ENCODE measurements at places on chromosomes 11 and 22. TPM values are rescaled to one million over a fixed set of nuclear protein-coding genes. Genes with fewer than 3 reads are reported as not detected.
A peak's percentile ranks its signal among the peaks of the same experiment; 100 is the strongest.

DNA sequence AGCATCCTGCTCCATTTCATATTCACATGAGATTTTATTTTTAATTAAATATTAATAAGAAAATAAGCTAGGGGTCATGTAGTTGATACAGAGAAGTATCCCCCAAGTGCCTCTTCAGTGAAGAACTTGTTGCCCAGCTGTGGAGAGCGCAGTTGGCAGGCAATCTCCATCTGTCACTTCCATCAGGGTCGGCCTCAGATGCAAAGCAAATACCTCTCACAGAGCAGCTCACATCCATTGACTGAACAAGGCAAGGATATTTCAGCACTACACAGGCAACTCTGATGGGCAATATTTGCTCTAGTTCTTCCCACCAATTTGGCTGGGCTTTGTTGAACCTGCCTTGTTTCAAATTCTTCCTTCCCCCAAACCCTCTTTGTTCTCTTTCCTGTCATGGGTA is 129.4 kb downstream of the NOX4 start:
- DNase-seq = no peak
- H3K27ac ChIP-seq = no peak overlapping the region
- H3K4me3 ChIP-seq = no peak overlapping the region
- no peaks in the 10 kb centered on the region for H3K27me3 ChIP-seq
- no peaks in the 10 kb centered on the region for H3K4me1 ChIP-seq

- H3K36me3 ChIP-seq = no peaks in the 10 kb centered on the region
- H3K27me3 ChIP-seq = peaks cover 2% of the 10 kb centered on the region
- no peak for DNase-seq
These were observed 3.0 kb downstream of the RAB39A start for GRCh38 chr11:107931206-107931605.

GRCh38 chr22:39409516-39410029 is 10.0 kb downstream of the TAB1 start:
- no peak overlapping the region for H3K4me3 ChIP-seq
- H3K27ac ChIP-seq = peak overlapping the region; percentile 64
- DNase-seq = no peak
- H3K4me1 ChIP-seq = peaks cover 26% of the 10 kb centered on the region
- no peaks in the 10 kb centered on the region for H3K27me3 ChIP-seq
- no peaks in the 10 kb centered on the region for H3K36me3 ChIP-seq

- no peak overlapping the region for H3K4me3 ChIP-seq
- H3K4me1 ChIP-seq = no peaks in the 10 kb centered on the region
- no peaks in the 10 kb centered on the region for H3K27me3 ChIP-seq
- no peaks in the 10 kb centered on the region for H3K36me3 ChIP-seq
- no peak overlapping the region for H3K27ac ChIP-seq
These were observed 416.7 kb upstream of the CHORDC1 start for GRCh38 chr11:90639461-90639993.

- H3K4me3 ChIP-seq = no peak overlapping the region
- peaks cover 19% of the 10 kb centered on the region for H3K4me1 ChIP-seq
- no peaks in the 10 kb centered on the region for H3K36me3 ChIP-seq
- H3K27me3 ChIP-seq = no peaks in the 10 kb centered on the region
These were observed 65.4 kb upstream of the TSPAN18 start for GRCh38 chr11:44661311-44661717.

DNA sequence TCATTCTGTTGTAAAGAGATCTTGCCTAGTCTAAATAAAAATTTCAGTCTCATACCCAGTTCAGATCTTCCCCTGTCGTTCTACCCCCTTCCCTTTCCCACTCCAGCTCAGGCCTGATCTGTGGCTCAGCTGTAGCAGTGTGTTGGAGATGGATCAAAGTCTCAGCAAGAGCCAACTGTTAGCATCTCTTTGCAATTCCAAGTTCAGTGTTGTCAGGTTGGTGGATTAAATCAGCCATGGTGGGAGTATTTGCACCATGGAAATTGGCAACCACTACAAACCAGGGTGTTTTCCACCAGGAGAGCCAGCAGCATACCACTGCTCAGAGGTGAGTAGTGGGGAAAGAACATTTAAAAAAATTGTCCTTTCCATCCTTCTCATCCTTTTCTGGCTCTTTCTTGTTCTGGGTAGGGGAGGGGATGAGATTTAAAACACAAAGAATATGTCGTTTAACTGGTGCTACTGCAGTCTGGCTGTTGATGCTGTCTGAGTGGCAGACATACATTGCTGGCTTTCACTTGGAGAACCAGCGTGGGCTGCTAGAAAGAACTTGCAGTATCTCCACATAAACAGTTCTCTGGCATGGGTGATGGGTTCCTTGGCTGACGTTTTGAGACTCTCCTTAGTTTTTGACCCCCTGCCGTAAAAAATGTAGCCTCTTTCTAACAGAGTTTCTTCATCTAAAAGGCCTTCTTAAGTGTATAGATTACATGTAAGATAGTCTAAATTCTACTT is 514.1 kb downstream of the RAB38 start:
- peaks cover 3% of the 10 kb centered on the region for H3K4me1 ChIP-seq
- H3K4me3 ChIP-seq = no peak overlapping the region
- H3K27ac ChIP-seq = no peak overlapping the region
- DNase-seq = no peak
- no peaks in the 10 kb centered on the region for H3K27me3 ChIP-seq
- no peaks in the 10 kb centered on the region for H3K36me3 ChIP-seq

GRCh38 chr11:97937501-97937900 is 1083.2 kb upstream of the CNTN5 start:
- H3K27ac ChIP-seq = no peak overlapping the region
- DNase-seq = no peak
- no peaks in the 10 kb centered on the region for H3K36me3 ChIP-seq

- H3K27me3 ChIP-seq = no peaks in the 10 kb centered on the region
- no peak for DNase-seq
- no peak overlapping the region for H3K4me3 ChIP-seq
- no peaks in the 10 kb centered on the region for H3K4me1 ChIP-seq
- H3K36me3 ChIP-seq = no peaks in the 10 kb centered on the region
- no peak overlapping the region for H3K27ac ChIP-seq
These were observed 58.6 kb downstream of the CYB5R2 start for GRCh38 chr11:7614656-7615055.

GRCh38 chr11:46529928-46530574 is 63.8 kb downstream of the AMBRA1 start:
- no peak for DNase-seq
- H3K27me3 ChIP-seq = no peaks in the 10 kb centered on the region
- H3K36me3 ChIP-seq = no peaks in the 10 kb centered on the region
- H3K4me3 ChIP-seq = no peak overlapping the region
- no peak overlapping the region for H3K27ac ChIP-seq

DNA sequence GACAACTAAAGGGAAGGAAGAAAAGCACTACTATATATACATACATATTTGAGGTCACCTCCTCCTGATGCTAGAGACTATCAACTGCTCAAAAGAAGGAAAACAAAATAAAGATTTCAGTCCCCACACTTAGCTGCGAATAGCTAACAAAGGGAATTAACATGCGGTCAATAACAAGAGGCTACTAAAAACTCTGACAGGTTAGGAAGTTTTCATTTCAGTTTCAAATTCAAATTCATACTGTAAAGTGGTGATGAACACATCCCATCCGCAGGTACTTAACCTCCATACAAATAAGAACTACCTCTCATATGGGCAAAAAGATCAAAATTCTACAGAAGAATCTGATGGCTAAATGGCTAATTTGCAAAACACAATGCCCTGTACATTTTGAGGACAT is 2.6 kb downstream of the NAP1L4 start:
- no peak overlapping the region for H3K27ac ChIP-seq
- no peaks in the 10 kb centered on the region for H3K27me3 ChIP-seq
- DNase-seq = no peak
- no peak overlapping the region for H3K4me3 ChIP-seq
- H3K4me1 ChIP-seq = peaks cover 20% of the 10 kb centered on the region
- no peaks in the 10 kb centered on the region for H3K36me3 ChIP-seq

GRCh38 chr11:122664188-122664587 is 8.7 kb downstream of the UBASH3B start:
- no peak overlapping the region for H3K27ac ChIP-seq
- no peak for DNase-seq
- H3K4me1 ChIP-seq = peaks cover 19% of the 10 kb centered on the region

GRCh38 chr22:46303347-46303965 is 6.8 kb downstream of the GTSE1 start:
- H3K27me3 ChIP-seq = no peaks in the 10 kb centered on the region
- H3K27ac ChIP-seq = no peak overlapping the region
- DNase-seq = no peak
- H3K4me1 ChIP-seq = no peaks in the 10 kb centered on the region

- H3K4me3 ChIP-seq = peak overlapping the region; percentile 37
- H3K4me1 ChIP-seq = peaks cover 60% of the 10 kb centered on the region
- H3K36me3 ChIP-seq = peaks cover 14% of the 10 kb centered on the region
These were observed 458 bp downstream of the RTN4R start for GRCh38 chr22:20267441-20268278.

- peaks cover 13% of the 10 kb centered on the region for H3K36me3 ChIP-seq
- no peak for DNase-seq
- H3K4me1 ChIP-seq = peaks cover 87% of the 10 kb centered on the region
- no peaks in the 10 kb centered on the region for H3K27me3 ChIP-seq
These were observed 6.9 kb downstream of the FXYD6 start for GRCh38 chr11:117869604-117870003.

DNA sequence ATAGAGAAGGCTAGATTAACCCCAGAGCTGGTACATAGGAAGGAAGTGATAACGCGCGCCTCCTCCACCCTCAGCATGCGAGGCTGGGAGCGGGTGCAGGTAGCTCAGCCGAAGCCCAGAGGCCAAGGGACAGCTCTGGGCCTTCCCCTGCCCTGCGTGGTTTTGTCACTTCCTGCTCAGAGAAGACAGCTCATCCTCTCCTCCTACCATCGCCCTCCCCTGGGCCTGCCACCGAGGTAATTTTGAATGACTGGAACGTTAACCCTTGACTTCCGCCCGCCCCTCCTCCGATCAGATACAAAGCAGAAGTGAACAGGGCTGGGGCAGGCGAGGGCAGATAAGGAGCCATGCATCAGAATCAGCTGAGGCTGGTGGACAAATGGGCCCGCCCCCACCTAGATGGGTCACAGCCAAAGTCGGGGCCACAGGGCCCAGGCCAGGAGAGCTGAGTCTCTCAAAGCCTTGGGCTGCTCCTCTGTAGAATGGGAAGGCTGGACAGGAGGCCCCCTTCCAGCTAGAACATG is 1.6 kb downstream of the RAC2 start:
- DNase-seq = no peak
- peaks cover 16% of the 10 kb centered on the region for H3K4me1 ChIP-seq
- no peak overlapping the region for H3K27ac ChIP-seq

DNA sequence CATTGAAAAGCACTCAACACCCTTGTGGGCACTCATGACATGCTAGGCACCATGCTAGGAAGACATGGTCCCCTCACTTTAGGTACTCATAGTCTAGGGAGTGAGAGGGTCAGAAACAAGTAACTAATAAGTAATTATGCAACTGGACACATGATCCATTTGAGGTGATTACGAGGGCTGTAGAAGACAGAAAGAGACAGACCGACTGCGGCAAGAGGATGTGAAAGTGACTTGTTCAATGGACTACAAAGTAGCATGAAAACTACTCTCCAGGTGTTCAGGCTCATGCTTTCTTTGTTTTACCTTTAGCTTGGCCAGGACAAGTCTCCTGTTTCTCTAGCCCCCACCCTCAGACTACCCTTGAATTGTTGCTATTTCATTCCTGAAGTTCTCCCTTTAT is 310.8 kb upstream of the SORL1-AS1 start:
- no peaks in the 10 kb centered on the region for H3K27me3 ChIP-seq
- DNase-seq = no peak
- H3K4me3 ChIP-seq = no peak overlapping the region
- H3K4me1 ChIP-seq = peaks cover 25% of the 10 kb centered on the region
- H3K36me3 ChIP-seq = no peaks in the 10 kb centered on the region
- H3K27ac ChIP-seq = no peak overlapping the region

GRCh38 chr11:78796956-78797355 is 222.3 kb upstream of the NARS2 start:
- peaks cover 22% of the 10 kb centered on the region for H3K4me1 ChIP-seq
- H3K4me3 ChIP-seq = no peak overlapping the region
- DNase-seq = no peak
- no peak overlapping the region for H3K27ac ChIP-seq
- H3K36me3 ChIP-seq = peaks cover 12% of the 10 kb centered on the region

GRCh38 chr11:102582140-102582539 is 43.0 kb downstream of the MMP20 start:
- DNase-seq = no peak
- H3K4me1 ChIP-seq = no peaks in the 10 kb centered on the region
- H3K27ac ChIP-seq = no peak overlapping the region

- H3K36me3 ChIP-seq = no peaks in the 10 kb centered on the region
- no peak overlapping the region for H3K27ac ChIP-seq
- H3K27me3 ChIP-seq = peaks cover 40% of the 10 kb centered on the region
These were observed 2.0 kb downstream of the CLCF1 start for GRCh38 chr11:67371189-67371910.

- H3K27ac ChIP-seq = no peak within 1 kb of the TSS
- peaks cover 28% of the 10 kb centered on the region for H3K36me3 ChIP-seq
- no peak within 1 kb of the TSS for H3K4me3 ChIP-seq
- H3K27me3 ChIP-seq = no peaks in the 10 kb centered on the region
These were observed at the start of gene C22orf15 for GRCh38 chr22:23762842-23763578. TSS of gene C22orf15 (plus strand) at chr22:23762990. CDS start at chr22:23763307, 317 bp downstream.

DNA sequence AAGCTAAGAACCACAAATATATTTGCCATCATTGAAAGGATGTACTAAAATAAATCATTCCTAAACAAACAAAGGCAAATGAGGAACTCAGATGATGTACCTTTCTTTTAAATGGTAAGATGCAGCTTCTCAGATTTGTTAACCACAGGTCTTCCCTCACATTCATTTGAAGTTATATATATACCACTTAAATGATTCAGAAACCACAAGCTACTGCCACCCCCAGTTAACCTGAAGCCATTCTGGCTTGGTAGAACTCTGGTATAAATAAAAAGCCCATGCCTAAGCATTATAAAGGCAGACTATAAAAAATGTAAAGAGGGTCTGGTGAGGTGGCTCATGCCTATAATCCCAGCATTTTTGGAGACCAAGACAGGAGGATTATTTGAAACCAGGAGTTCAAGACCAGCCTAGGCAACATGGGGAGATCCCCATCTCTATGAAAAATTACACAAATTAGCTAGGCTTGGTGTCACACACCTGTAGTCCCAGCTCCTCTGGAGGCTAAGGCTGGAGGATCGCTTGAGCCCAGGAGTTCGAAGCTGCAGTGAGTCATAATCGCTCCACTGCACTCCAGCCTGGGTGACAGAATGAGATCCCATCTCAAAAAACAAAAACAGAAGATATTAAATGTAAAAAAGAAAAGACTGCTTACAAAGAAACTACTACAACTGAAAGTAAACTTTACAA is 1185.3 kb downstream of the JRKL start:
- H3K27me3 ChIP-seq = no peaks in the 10 kb centered on the region
- H3K36me3 ChIP-seq = no peaks in the 10 kb centered on the region
- DNase-seq = no peak
- no peak overlapping the region for H3K4me3 ChIP-seq
- no peaks in the 10 kb centered on the region for H3K4me1 ChIP-seq

GRCh38 chr11:86148345-86148747 is 79.5 kb upstream of the PICALM start:
- H3K4me1 ChIP-seq = peaks cover 18% of the 10 kb centered on the region
- no peak for DNase-seq
- no peak overlapping the region for H3K27ac ChIP-seq
- no peak overlapping the region for H3K4me3 ChIP-seq
- H3K36me3 ChIP-seq = no peaks in the 10 kb centered on the region
- H3K27me3 ChIP-seq = no peaks in the 10 kb centered on the region

LGALS1 gene
- 572 TPM for total RNA-seq

OSM gene
- 1.9 TPM for total RNA-seq

LRRC55 gene
- total RNA-seq = 8.7 TPM

SCGB1A1 gene
- total RNA-seq = not detected

STK33 gene
- 23.2 TPM for total RNA-seq

SYT13 gene
- 21.5 TPM for total RNA-seq

C11orf58 gene
- total RNA-seq = 183 TPM

RAB3IL1 gene
- 12.8 TPM for total RNA-seq

MYEOV gene
- not detected for total RNA-seq

IGLL5 gene
- not detected for total RNA-seq

DCUN1D5 gene
- total RNA-seq = 42.7 TPM

PDGFD gene
- 34.2 TPM for total RNA-seq
